ENCODE measurements at places on chromosomes 12 and 14. TPM values are rescaled to one million over a fixed set of nuclear protein-coding genes. Genes with fewer than 3 reads are reported as not detected.
A peak's percentile ranks its signal among the peaks of the same experiment; 100 is the strongest.

DNA sequence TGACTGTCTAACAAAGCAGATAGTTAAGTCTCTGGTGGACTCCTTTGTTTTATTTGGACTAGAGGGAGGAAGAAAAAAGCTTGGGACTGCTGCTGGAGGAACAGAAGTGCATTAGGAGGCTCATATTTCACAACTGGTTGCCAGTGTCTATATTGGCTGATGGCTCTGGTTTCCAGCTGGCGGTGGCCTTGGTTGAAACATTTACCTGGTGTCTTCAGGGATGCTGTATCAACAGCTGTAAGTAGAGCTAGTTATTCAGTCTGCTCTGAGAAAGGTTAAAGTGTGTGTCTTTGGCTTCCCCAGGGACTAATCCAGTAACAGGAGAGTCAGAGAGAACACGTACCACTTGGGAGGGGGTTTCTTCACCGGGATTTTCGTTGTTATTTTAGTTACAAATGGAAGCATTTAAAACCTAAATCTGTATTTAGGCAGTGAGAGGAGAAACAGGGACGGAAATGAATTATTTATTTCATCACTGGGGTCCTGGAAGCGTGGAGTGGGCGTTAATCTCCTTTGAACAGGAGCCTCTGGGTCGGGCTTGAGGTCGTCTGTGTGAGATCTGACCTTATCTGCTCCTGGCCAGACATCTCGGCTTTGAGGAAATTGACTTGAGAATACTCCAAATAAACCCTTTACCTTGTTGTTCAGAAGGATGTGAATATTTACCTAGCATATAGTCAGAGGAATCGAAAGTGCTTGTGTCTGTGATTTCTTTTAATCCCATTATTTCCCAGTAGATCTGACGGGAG is 149.9 kb downstream of the NRXN3 start:
- DNase-seq: no peak

- DNase-seq: no peak
Measured at GRCh38 chr12:129550353-129550752, 353.5 kb downstream of the TMEM132D start.

- no peak for DNase-seq
Measured at GRCh38 chr14:94382099-94382715, 6.2 kb downstream of the SERPINA1 start.

- no peak for DNase-seq
Measured at GRCh38 chr12:122473543-122474323, 27.0 kb downstream of the ZCCHC8 start.

DNA sequence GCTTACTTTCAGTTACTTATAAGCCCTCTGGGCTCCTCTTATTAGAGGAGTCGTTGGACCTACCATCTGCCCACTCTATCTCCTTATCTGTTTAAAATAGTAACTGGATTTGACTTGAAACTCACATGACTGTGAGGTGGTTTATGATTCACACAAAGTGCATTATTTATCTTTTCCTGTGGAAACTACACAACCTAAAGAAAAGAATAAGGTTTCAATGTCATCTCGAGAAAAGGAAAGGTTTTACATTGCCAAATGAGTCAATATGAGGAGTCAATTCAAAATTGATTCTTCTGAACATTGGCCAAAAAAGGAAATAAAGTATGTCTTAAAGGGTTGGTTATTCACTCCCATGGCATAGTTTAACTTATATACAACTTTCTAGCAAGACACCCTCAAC is 225.0 kb upstream of the G2E3 start:
- no peak for DNase-seq

DNA sequence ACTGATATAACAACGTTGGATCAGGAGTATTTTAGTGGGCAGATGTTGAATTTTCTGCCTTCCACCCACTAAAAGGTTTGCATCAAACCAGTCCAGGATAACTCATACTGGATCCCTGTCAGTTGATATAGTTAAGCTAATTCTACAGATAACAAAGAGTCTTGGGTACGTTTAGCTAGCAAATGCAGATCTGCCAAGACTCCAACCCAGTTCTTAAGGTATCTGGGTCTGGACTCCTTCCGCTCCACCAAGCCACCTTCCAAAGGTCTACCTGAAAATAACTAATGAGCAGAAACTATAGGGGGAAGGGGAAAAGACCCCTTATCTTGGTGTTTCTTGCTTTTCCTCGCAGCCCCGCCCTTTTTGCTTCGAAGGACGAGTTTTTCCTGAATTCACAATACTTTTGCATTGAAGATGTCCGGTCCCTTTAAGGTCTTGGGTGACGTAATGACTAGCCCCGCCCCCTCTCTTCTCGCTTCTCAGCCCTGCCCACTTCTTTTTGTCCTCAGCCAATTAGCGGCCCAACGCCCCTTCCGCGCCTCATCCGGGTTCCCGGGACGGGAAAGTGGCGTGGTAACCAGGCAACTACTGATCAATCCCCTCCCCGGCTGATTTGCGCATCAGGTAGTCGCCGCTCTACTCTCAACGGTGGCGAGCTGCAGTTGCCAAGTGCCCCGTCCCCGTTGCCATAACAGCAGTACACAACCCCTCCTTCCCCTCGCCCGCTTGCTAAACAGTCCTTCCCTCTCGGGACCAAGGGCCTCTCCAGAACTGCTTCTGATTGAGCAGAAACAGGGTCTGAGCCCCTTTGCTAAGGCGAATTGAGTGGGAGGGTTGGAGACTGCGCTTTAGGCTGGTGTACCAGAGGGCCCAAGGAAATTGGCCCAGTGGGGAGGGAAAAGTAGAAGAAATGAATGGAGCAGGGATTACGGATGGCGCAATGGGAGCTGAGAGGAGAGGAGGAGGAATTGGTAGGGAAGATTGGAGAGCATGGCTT is at the start of gene LRRC23:
Gene LRRC23 (plus strand): TSS at position 543 of the 997 bp plus-strand sequence. CDS start 812 bp downstream, outside the sequence.
- DNase-seq: peak; percentile 97

GRCh38 chr12:129635021-129635685 is 268.7 kb downstream of the TMEM132D start:
- DNase-seq: no peak

DNA sequence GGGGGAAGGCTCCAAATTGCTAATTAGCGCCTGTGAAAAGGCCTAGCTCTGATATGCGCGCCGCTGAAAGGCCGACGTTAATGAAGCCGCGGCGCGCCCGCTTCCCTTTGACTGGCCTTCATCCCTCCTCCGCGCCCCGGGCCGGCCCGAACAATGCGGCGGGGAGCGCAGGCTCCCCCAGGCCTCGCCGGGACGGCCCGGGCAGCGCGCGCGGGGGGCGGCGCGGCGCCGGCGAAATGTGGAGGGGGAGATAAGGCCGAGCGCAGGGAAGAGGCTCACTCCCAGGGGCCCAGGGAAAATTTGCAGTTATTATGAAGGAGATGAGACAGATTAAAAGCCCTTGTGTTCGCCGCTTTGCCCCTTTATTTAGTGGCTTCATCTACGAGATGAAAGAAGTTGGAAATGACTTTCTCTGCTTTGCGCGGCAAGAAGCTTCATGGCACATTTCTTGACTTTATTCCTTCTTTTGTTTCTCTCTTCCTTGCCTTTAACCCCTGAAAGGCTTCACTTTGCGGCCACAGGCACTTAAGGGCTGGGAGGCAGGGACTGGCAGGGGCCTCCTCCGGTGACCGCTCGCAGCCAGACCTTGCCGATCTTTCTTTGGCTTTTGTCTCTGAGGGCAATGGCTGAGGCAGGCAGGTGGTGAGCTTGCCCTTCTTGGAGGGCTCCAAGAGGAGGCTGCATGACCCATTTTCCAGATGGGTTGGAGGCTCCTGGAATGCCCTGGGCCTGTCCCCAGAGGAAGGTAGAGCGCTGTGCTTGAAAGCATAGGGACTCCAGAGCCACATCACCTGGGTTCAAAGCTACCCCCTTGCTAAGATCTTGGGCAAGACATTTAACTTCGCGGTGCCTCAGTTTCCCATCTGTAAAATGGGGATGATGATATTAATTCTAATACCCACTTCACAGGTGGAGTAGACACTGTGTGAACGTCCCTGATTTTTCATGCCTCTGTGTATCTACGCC is 12.7 kb upstream of the GPATCH2L start:
- peak; percentile 41 for DNase-seq

DNA sequence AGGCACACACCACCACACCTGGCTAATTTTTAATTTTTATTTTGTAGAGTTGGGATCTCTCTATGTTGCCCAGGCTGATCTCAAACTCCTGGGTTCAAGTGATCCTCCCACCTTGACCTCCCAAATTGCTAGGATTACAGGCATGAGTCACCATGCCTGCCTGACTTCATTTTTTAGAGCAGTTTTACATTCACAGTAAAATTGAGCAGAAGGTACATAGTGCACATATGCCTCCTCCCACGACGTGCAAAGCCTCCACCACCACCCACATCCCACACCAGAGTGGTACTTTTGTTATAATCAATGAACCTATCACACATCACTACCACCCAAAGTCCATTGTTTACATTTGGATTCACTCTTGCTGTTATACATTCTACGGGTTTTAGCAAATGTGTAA is 62.5 kb upstream of the PLEKHG3 start:
- DNase-seq: no peak

DNA sequence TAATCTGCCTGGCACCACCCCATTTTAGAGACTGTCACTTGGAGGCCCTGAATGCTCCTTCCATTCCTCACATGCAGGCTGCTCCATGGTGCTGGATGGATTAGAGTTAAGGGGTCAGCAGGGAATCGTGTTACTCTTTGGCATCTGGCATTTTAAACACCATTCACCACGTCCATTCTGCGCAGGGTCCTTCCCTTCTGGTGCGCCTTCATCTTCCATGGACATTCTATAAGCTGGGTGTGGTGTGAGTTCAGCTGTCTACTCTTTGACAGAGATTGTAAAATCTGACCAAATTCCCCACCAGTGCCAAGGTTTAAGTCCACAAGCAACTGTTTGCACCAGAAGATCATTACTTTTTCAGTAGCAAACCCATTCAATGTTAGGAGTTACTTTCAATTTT is 47.8 kb downstream of the GIT2 start:
- DNase-seq: no peak

DNA sequence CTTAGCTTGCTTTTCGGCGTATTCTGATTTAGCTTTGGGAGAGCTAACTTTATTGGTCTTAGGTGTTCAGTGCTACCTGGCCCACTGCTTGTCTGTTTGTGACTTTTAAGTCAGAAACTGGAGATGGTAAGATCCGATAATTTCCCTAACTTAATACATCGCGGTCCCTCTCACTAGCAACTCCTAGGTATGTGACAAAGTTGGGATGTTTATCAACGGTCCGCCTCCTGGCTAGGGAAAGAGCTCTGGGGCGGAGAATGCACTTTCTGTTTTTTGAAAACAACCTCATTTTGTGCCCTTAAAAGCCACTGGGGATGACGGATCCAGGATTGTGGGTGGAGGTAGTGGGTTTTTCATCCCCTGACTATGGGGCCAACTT is 1.2 kb downstream of the CDKN1B start:
- DNase-seq: no peak

GRCh38 chr12:84561351-84561750 is 351.2 kb downstream of the SLC6A15 start:
- DNase-seq: no peak

GRCh38 chr12:117875744-117876435 is 92.9 kb downstream of the KSR2 start:
- peak; percentile 88 for DNase-seq

GRCh38 chr12:78198896-78199295 is 368.2 kb downstream of the NAV3 start:
- no peak for DNase-seq

Gene ENDOU
- total RNA-seq: 1.6 TPM

Gene SIX1
- total RNA-seq: 0.41 TPM

Gene OR10G2
- not detected for total RNA-seq

Gene ASIC1
- total RNA-seq: 1.9 TPM

Gene RNASE7
- total RNA-seq: not detected

All from endothelial cell (in vitro differentiated cells).